ENCODE measurements at places on chromosomes 7 and 10.

DNA sequence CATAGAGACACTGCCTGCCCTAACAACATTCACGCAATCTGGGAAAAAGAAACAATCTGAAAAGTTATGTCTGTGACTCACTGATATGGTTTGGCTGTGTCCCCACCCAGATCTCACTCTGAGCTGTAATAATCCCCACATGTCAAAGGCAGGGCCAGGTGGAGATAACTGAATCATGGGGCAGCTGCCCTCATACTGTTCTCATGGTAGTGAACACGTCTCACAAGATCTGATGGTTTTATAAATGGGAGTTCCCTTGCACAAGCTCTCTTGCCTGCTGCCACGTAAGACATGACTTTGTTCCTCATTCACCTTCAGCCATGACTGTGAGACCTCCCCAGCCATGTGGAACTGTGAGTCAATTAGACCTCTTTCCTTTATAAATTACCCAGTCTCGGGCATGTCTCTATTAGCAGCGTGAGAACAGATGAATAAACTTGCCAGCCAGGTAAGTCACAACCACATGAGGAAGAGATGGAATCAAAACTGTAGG, 341.5 kb upstream of the AOAH start:
- no peak for DNase-seq

GRCh38 chr7:73646785-73647724, 20.6 kb upstream of the VPS37D start:
- no peak for DNase-seq

- no peak for DNase-seq
These were observed 109.3 kb upstream of the ARID5B start for GRCh38 chr10:61792097-61792716.

DNA sequence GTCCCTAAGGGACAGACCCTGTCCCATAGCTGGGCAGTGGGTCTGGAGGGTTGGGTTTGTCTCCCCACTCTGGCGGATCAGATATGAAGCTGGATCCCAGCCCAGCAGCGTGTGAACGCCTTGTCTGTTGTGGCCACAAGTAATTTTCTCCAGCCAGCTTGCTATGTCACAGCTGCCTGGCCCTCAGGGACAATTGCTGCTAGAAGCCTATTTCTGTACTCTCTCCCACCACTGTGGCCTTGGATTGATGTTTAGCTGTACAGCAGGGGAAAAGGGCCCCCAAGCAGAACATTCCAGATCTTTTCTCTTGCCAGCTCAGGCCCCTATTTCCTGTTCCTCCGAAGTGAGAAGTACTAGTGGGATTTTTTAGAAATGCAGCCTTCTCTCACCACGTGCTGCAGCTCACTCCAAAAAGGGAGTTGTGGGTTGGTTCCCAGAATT, 53.5 kb upstream of the WAC start:
- DNase-seq: no peak

DNA sequence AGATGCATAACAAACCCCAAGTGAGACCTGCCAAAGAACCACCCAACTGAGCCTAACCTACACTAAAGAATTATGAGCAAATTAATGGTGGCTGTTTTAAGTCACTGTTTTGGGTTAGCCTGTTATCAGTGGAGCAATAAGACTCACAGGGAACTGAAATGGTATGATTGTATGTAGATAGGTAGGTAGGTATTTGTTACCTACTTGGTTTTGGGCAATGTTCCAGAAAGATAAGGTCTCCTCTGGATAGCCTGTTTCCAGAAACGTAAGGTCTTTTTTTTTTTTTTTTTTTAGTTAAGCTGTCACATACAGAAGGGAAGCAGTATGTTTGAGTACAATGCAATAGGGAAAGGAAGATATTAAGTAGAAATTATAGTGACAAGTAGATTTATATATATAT, 47.6 kb downstream of the PSMC2 start:
- no peak for DNase-seq

Data from stimulated activated CD8-positive, alpha-beta memory T cell treated with anti-CD3 and anti-CD28 coated beads, Interleukin-15, amount 100 ng/mL, for 24 hours (primary cell).